CD4-positive, alpha-beta T cell treated with Interleukin-2 at 100 ng/mL for 4 hours (primary cell): ENCODE measurements at places on chromosomes 1 and 21.

GRCh38 chr1:237921306-237921705 lies 30.6 kb upstream of the ZP4 start:
- DNase-seq: no peak

DNA sequence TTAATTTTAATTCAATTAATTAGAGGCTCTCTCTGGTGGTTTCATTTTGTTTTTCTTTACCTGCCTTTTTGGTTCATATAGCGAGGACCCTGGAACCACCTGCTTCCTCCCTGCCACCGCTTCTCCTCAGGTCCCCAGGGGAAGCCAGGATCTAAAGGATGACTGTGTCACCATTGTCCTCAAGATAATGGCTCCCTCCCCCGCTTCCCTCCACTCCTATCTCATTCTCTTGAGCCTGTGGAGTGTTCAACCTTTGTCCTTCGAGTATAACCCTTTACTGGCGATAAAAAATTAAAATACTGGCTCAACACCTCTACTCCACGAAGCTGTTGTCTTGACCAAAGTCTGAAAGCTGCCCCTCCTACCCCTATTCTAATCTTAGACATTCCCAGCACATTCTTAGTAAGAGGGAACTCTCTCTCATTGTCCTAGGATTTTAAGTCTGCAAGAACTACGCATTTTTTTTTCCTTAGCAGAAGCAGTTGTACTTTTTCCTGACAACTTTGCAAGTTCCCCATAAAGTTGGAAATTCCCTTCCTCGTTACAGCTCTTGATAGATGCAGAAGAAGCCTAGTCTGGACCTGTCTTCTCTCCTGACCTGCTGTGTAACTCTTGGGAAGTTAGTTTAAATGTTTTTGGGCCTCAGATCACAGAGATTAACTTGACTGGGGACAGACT lies 12.6 kb upstream of the MAPKAPK2 start:
- DNase-seq: no peak

DNA sequence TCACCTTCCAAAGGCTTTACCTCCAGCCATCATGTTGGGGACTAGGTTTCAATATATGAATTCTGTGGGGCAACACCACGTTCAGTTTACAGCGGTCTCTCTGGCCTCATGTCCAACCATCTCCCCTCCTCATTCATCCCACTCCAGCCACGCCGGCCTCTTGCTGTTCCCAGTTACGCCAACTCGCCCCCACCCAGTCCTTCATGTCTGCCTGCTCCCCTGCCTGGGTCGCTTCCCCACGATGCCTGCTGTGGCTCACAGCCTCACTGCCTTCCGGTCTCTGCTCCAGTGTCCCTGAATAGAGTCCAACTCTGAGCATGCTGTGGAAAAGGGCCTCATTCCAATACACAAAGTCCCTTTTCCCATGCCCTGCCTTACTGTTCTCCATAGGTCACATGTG lies 193.8 kb downstream of the KIF26B start:
- DNase-seq: no peak

- DNase-seq: no peak
Observed at GRCh38 chr1:78255846-78256245, 210.1 kb downstream of the GIPC2 start.

DNA sequence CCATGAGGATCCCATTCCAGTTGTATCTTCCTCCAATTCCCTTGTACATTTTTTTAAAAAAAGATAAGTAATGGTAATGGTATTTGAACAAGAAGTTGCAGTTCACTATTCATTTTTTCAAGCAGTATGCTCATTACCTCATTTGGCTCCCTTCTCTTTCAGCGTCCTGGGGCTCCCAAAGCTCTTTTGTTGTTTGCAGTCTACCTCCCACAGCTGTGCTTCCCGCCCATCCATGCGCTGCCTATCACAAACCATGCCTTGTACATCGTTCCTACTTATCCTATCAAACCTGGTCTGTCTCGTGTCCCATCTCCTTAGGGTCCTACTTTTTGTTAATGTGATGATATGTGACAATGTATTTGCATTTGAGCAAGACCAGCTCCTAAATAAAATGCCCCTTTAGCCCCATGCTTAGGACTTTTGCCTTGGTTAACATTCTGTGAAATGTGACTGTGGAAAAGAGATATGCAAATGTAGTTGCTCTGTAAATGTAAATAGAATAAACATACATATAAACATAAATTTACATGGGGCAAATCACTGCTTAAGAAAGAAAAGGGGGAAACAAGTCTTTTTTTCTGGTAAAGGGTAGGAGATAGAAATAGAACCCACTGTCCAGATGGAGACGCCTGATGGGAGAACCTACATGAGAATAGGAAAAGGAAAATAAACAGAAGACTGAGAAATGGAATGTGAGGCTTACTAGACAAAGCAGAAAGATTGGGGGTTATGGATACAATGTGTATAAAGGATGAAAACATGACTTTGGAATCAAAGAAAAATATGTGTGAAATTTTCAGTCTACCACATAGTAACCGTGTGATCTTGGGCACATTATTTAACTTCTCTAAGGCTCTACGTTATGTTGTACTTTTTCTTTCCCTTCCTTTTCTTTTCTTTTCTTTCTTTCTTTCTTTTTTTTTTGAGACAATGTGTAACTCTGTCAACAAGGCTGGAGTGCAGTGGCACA lies 59.8 kb upstream of the PLXNA2 start:
- DNase-seq: no peak

DNA sequence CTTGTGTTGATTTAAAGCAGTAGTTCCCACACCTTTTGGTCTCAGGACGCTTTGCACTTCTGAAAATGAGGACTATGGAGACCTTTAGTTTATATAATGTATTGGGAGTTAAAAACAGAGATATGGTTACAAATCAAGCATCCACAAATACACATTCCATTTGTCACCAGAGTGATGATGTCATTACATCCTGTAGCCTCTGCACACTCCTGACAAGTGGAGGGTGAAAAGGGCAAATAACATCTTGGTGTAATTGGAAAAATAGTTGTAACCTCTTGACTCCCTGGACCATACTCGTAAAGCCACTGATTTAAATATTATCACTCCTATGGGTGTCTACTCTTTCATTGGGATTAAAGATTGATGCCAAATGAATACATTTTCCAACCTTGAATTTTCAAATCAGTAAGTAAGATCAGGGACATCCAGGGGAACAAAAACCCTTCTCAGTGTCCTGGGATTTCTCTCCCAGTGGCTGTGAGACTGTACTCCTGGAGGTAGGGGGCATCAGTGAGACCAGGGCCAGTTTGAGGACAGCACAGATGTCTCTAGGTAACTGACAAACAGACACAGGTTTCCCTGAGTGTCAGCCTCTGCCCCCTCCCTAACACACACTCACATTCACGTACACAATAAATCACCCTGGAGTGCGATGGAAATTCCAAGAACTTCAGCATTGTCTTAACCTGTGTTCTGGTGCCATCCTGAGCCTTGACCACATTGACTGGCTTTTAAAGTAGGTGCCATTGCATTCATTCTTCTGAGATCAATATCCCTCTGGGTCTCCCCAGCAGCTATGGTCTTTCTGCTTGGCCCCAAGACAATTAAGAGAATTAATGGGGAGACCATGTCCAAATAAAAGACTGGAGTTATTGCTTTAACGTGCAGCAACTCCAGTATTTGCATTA lies 63.0 kb downstream of the NR5A2 start:
- no peak for DNase-seq

DNA sequence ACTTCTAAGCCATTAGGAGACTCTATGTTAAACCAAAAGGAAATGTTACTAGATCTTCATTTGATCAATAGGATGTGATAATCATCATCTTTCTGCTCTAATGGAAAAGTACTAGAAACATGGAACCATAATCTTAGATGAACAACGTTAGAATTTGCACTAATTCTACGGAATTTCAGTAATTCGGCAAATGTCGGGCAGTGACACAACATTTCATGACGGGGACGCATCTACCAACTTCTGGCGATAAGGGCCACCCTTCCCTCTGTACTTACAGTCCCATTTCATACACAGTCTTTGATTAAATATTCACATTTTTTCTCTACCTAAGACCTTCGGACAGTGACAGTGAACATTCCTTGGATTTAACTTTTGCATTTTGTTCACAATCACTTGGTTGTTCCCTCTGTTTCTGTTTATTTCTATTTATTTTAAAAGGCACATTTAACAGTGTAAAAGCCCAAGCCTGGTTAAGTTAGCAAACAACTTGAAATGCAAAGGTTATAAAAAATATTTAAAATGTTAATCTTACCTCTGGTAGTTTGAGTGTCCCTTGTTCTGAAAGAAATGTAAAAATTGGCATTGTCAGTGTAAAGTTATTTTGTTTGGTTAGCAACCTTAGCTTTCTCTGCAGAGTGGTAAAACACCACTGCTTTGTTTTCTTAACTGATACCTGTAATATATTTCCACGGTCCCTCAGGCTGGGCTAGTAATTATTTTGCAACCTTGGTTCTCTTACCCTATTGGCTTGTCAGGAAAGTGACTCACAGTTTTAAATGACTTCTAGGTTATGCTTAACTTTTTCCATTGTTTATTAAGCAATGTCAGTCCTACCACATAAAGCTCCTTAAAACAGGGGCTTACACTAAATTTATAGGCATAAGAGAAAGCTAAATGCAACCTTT lies 276.9 kb downstream of the VAV3 start:
- DNase-seq: no peak

DNA sequence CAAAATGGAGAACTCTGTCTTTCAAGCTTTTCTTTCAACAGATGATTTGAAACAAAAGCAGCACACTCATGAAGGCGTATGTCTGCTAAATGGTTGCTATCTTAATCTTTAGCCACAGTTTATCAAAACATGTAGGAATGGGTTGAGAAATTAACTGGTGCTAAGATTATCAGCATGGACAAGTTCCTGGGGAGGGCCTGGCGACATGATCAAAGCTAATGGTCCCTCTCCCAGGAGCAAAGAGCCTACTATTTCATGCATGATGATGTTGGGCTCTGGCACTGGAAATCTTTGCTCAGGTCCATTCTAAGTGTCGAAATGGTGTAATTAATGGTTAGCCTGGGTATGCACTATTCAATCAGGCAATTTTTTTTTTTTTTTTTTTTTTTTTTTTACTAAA lies 91.7 kb downstream of the SLC45A1 start:
- DNase-seq: no peak

DNA sequence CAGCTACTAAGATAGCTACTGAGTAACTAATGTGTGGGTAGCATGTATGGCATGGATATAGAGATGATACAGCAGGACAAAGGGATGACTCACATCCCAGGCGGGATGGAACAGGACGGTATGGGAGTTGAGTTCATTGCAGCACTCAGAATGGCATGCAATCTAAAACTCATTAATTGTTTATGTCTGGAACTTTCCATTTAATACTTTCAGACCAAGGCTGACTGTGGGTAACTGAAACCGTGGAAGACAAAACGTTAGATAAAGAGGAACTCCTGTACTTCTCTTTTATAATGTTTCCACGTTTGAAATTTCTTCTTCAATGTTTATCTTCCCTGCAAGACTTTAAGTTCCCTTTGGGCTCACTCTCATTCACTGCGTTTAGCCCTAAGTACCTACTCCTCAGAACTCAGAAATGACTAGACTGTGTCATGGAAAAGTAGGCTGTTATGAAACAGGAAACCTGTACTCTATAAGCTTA lies 151.9 kb downstream of the MAGI3 start:
- DNase-seq: no peak

DNA sequence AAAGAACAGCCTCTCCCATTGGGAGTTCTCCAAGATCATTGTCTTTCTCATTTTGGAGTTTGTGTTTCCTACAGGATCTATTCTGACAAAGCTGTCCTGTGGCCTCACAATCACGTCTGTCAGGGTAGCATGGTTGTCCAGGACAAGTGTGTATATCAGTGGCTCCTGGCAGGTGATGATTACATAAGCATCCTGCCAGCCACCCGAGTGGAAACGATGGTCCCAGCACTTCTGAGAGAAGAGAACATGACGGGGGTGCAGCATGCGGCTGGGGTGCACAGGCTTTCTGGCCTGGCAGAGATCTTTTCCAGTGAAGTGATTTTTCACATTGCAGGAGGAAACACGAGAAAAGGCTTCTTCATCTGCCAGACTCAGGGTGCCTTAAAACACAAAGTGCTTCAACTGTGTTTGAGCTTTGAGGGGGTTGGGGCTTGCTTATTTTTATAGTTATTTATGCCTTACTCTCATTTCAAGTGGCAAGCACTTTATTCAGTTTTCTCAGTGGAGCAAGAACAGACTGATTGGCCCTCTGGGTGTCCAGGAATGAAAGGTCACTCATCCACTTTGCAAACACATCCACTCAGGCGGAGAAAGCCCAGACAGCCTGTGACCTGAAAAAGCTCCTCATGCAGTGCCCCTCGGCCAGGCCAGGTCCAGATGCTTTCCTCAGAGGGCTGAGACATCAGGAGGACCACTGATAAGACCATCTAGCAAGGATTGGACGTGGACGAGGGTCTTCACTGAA lies 186.0 kb downstream of the DUSP10 start:
- no peak for DNase-seq

DNA sequence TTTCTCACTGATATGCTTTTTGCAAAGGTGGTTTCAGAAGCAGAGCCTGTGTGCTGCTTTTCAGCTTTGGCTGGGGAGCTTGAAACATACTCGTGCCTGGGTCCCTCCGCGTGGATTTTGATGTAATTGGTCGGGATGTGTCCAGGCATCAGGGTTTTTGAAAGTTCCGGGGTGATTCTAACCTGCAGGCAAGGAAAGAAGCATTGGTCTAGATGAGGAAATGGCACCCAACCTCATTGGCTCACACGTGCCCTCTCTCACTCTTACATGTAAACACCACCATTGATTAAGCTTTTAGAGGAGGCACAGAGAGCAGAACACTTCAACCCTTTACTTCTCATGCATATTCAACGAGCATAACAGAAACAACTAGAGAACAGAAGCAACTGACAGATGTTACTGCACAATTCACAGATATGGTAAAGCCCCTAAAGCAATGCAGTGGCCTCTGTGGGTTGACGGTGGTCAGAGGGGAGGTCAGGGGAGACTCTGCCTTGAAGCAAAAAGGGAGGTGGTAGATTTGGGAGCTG lies 112.1 kb downstream of the TLR5 start:
- DNase-seq: no peak

GRCh38 chr1:87115891-87116290 lies 201.5 kb downstream of the HS2ST1 start:
- DNase-seq: no peak

DNA sequence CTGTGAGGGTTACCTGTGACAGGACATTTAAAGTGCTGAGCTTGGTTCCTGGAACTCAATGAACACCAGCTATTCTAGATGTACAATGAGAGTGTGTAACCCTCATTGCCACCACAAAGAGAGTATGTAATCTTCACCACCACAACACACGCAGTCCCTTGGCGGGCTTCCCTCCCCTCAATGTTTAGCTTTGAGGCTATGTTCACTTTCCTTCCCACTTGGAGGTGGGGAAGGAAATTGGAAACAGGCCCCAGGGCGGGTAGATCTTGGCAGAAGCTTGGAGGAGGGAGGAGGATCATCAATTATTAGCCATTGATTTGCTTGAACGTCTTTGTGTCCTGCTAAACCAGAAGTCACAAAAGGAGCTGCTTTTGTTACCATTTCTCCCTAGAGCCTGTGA lies 8.3 kb upstream of the COL16A1 start:
- DNase-seq: no peak
